ENCODE measurements at places on chromosomes 16 and 17. TPM values are rescaled to one million over a fixed set of nuclear protein-coding genes. Genes with fewer than 3 reads are reported as not detected.

DNA sequence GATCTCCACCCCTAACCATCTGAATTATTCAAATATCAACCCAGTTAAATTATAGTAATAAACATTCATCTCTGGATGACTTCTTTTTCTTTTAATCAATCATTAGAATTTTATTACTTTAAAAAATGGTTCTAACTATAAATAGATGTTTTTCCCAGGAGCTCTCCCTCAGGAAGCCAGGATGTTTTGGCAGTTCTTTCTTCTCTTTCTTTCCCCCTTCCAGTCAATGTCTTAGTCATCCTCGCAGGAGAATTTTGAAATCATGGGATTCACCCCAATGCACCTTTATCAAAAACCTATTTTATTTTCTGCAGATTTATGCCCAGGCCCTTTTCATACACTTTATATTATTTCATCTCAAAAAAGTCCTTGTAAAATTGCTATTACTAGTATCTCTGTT is 711.6 kb downstream of the CDH11 start:
- DNase-seq: no peak

DNA sequence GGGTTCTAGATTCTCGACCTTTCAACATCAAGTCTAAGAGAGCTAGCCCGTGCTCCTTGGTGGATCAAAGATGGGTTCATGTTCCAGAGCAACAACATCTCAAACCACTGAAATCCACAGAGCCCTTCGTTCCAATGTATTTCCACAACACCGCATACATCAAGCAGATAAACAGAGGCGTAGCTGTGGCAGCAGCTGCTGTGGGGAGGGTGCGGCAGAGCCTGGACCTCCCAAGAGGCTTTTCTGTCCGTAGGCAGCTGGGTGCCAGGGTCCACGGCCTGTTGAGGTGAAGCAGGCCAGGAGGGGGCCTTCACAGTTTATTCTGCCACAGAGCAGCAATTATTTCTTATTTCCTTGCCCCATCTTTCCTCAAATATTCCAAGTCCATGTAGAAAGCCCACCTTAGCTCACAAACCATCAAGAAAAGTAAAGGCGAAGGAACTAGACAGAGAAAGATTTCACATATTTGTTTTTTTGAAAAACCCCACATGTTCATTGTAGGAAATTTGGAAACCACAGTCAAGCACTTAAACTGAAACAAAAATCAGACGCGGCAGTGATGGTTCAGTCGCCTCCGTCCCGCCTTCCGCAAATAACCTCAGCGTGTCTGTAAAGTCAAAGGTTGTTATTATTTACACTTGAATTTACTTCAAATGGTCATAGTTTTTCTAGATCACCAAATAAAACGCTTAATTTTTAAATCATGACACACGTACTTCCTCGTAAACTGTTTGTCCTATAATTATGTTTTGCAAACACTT is 144.6 kb upstream of the FOXF1 start:
- DNase-seq: no peak

GRCh38 chr16:30964574-30965226 is 7.1 kb downstream of the SETD1A start:
- no peak for DNase-seq

Gene ITGB4
- polyA plus RNA-seq: 17.2 TPM

DNA sequence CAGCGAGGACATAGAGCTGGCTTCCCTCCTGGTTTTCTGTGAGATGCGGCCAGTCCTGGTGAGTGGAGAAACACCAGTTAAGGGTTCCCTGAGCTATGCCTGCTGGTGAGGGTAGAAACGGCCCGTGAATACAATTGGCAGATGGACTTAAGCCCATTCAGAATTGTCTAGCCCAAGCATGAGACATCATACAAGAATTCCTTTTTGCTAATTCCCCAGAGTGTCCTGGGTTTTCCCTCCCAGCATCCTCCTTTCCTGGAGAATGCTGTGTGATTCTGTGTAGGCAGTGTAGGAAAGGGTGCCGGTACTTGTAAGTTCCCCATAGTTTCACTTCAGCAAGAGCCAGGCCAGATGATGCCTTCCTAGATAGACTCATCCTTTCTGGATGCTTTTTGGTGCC is 65.1 kb downstream of the SDR42E1 start:
- peak; percentile 35 for DNase-seq

GRCh38 chr17:17191346-17191792 is 14.8 kb downstream of the PLD6 start:
- peak; percentile 53 for DNase-seq

Gene WDR90
- 20.9 TPM for polyA plus RNA-seq

DNA sequence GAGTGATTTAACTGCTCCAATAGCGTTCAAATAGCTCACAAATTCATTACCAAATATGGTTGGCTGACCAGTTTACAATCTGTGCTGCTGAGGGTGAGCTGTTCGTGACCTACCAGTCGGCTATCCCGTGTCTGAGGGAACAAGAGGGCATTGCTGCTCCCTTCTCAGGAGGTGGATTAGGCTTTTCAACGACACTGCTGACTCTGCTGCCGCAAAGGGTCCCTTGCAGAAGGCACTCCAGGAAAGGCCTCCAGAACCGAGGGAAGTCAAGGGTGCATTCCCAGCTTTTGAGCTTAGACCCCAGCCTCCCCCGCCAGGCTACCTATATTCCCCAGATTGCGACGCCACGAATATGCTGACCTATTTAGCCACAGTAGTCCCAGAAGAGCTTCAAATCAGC is 32.3 kb downstream of the GJC1 start:
- no peak for DNase-seq

DNA sequence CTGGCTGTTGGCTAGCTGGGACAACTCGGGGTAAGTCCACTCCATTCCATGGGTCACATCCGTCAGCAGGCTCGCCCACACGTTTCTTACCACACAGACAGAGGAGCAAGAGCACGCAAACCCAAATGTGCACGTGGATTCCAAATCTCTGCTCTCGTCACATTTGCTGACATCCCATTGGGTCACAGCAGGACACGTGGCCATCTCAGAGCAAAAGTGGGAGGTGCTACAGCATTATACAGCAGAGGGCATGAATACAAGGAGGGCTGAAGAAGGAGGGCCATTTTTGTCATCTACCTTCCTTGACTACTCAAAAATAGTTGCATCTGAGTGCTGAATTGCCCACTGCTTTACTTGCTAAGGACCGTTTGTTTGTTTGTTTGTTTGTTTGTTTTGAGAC is 84.7 kb downstream of the RBBP6 start:
- DNase-seq: no peak

- DNase-seq: no peak
Measured at GRCh38 chr17:82587234-82588086, 60.8 kb downstream of the WDR45B start.

Gene KRTAP4-1
- polyA plus RNA-seq: not detected

DNA sequence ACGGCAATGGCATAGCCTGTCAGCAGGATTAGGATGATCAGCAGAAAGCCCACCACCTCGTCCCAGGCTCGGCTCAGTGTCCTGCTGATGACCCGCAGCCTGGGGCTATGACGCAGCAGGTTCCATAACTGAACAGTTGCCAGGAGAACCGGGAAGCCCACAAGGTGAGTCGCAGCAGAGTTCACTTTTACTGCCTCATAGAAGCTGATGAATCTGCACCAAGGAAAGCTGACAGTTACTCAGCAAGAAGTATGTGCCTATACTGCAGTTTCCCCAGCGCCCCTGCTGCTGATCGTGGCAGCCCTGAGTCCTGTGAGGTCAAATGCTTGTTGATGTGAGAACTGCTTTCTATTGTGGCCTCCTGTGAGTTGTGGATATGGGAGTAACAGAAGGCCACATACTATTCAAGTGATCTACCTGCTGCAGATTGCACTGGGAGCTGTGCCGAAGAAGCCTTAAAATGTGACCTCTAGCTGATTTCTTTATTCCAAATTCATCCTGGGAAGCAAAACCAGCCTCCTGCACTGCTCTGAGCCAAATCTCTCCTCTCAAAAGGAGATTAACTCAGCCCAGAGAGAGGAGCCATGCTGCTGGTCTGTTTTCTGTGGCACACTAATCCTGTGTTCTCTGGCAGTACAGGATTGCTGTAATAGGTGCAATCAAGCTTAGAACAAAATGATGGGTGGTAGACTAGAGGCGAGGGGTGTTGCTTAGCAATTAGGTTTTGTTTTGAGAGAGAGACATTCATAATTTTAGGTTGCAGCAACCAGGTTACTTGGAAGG is 38.8 kb downstream of the IST1 start:
- no peak for DNase-seq

- no peak for DNase-seq
Measured at GRCh38 chr16:87707097-87707496, 58.7 kb downstream of the KLHDC4 start.

DNA sequence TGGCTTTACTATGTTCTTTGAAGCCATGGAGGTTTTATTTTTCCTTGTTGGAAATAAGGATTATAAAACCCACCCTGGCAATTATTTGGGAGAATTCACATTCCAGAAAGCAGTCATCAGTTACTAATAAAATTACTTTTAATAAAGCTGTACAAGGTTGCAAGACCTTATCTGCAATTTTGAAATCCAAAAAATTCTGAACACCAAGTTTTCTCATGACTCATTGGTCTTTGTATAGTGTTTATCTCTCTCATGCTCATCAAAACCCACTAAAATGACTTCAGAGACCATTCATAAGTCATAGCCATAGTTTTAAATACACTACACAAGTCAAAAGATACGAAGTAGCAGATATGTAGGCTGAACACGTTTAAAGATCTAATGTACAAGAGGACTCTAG is 6.0 kb upstream of the KRT38 start:
- peak; percentile 18 for DNase-seq
